ENCODE measurements at places on chromosomes 16 and 17.

GRCh38 chr17:66755944-66756290 is 79.0 kb upstream of the CACNG5 start:
- ATAC-seq, result no peak

DNA sequence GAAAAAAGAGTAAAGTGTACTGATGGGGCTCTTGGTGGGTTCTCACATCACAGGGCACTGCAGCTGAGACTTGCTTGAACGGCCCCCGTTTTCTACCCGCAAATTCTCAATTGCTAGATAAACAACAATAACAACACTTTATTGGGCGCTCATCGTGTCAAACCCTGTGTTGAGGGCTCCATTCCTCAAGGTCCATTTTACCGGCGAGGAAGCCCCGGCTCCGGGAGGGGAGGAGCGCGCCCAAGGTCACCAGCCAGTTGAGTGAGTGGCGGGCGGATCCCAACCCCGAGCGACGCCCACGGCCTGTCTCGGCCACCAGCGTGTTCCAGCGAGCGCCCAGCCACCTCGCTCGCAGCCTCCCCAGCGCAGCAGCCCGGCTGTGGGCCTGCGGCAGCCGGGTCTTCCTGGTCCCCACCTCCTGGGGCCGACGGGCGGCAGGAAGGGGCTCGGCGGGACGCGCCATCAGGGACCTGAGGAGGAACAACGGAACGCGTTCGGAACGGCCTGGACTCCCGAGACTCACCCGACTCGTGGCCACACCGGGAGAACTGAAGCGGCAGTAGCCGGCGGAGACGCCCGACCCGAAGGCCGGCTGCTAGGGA is 373 bp downstream of the CMC2 start:
- peak; percentile 41 for ATAC-seq

DNA sequence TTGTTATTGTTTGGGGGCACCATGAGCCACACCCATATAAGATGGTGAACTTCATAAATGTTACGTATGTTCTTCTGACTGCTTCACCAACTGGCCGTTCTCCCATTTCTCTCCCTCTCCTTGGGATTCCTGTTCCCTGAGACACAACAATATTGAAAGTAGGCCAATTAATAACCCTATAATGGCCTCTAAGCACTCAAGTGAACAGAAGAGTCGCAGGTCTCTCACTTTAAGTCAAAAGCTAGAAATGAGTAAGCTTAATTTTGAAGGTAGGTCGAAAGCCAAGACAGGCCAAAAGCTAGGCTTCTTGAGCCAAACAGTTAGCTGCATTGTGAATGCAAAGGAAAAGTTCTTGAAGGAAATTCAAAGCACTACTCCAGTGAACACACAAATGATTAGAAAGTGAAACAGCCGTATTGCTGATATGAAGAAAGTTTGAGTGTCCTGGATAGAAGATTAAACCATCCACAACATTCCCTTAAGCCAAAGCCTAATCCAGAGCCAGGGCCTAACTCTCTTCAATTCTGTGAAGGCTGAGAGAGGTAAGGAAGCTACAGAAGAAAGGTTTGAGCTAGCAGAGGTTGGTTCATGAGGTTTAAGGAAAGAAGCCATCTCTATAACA is 25.8 kb downstream of the HLF start:
- peak; percentile 52 for ATAC-seq

DNA sequence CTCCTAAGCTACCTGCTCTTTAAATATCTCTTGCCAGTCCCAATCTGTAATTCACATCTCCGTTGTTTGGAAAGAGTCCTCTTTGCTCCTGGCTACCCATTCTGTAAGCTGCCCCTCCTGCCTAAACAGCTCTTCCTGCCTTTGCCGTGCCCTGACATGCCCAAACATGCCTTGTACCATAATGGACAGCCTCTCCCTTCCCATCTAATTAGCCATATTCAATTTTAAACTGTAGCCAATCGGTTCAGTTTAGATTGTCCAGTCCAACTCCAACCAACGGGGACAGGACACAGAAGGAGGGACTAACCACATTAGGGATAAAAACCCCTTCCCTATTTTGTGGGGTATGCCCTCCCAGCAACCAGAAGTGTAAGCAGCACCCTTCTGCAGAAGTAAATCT is 30.6 kb upstream of the CLEC3A start:
- no peak for ATAC-seq

GRCh38 chr17:22286337-22287041 is 594.2 kb downstream of the KCNJ18 start:
- ATAC-seq, result no peak

- ATAC-seq, result no peak
Observed at GRCh38 chr17:33292981-33293867, at the start of gene ASIC2. Gene ASIC2, minus strand, starts transcription at chr17:33293295.

DNA sequence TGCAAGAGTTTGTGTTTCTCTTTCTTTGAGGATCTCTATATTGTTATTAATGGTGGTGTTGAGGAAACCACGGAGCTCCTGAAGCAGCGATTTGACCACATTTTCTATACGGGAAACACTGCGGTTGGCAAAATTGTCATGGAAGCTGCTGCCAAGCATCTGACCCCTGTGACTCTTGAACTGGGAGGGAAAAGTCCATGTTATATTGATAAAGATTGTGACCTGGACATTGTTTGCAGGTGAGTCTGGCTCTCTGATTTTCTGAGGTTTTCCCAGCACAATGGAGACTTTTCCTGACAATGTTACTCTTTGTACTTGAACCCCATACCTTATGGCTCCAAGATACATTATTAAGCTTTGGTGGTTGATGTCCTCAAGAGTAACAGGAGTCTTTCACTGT is 7.8 kb downstream of the ALDH3A2 start:
- no peak for ATAC-seq

- no peak for ATAC-seq
Observed at GRCh38 chr16:77790009-77790372, 1.6 kb downstream of the VAT1L start.

GRCh38 chr16:89417352-89417751 is 73.0 kb downstream of the ANKRD11 start:
- no peak for ATAC-seq

DNA sequence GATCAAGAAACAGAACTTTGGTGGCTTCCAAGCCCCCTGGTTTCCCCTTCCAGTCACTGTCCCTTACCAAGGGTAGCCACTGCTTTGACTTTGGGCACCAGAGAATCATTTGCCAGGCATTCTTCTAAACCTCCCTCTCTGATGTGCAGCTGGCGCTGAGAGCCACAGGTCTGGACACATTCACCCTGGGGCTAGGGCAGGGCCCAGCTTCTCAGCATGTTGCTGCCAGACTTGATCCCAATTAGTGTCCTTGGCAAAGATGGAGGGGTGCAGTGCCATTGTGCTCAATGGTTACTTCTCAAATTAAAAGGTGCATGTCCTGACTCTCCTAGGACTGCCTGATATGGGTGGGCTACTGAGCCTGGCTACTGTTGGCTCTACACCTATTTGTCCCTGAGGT is 7.6 kb upstream of the SLC47A2 start:
- ATAC-seq, result no peak

GRCh38 chr17:66578781-66579489 is 256.0 kb upstream of the CACNG5 start:
- ATAC-seq, result no peak

DNA sequence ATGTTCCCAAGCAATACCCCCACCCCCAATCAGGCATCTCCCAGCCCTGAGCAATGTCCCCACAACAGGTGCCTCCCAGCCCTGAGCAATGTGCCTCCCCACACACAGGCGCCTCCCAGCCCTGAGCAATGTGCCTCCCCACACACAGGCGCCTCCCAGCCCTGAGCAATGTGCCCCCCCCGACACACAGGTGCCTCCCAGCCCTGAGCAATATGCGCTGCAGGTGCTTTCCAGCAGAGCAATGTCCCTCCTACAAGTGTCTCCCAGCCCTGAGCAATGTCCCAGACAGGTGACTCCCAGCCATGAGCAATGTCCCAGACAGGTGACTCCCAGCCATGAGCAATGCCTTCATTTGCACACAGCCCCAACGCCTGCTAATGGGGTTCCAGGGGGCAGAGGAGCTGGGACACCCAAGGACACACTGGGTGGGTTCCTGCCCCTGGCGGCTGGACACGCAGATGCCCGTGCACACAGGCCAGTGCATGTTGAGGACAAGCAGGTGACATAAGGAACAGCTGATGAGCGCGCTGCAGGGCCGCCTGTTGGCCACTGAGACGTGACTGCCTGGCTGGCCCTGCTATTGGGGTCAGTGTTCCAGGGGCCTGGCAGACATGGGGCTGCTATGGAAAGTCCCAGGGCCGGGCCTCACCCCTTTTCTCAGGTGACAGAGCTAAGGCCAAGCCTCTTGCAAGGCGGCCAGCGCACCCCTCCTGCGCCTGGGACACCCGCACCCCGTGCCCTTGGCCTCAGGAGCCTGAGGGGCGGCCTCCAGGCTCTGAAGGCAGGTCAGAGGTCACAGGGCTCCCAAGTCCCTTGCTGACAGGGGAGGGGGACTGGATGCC is 26.9 kb upstream of the PABPN1L start:
- no peak for ATAC-seq

DNA sequence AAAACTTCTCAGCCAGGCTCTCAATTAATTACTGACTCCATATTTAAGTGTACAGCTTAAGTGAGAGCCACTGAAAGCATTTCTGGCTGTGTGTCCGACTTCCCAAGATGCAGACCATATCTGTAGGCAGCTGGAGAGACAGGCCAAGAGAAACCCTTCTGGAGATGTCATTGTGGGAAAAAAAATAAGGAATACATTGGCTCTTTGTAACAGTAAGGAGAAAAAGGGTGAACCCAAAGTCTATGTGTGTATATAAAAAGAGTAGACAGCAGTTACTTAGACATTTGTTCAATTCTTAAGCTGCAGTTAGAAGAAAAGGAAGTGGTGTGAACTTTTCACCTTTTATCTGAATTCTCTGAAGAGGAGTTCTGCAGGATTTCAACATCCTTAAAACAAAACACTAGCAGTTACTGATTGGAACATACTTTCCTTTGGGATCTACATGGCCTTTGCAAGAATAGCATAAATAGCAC is 21.7 kb downstream of the FAM117A start:
- no peak for ATAC-seq

- ATAC-seq, result no peak
Observed at GRCh38 chr17:323721-324571, 28.7 kb downstream of the RPH3AL start.

- peak; percentile 41 for ATAC-seq
Observed at GRCh38 chr17:29617481-29618271, 5.0 kb downstream of the CORO6 start.

DNA sequence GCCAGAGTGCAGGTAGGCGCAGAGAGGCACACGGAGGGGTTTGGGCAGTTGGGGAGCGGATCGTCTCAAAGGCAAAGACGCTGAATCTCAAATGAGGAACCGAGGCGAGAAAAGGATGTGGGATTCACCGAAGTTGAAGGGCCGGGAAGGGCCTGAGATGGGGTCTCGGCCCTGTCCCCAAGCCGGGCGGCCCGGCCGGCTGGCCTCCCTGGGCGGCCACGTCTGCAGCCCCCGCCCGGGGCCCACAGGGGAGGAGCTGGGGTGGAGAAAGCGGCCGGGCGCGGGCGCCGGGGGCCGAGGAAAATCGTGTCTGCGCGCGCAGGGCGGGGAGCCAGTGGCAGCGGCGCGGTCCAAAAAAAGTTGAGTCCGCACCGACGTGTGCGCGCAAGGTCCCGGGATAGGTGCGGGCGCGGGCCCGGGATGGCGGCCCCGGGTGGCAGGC is 458 bp downstream of the SLC12A4 start:
- peak; percentile 35 for ATAC-seq

GRCh38 chr16:20411055-20411454 is 1.7 kb downstream of the ACSM5 start:
- ATAC-seq, result no peak

- ATAC-seq, result no peak
Observed at GRCh38 chr16:66293207-66293735, 73.2 kb upstream of the CDH5 start.

DNA sequence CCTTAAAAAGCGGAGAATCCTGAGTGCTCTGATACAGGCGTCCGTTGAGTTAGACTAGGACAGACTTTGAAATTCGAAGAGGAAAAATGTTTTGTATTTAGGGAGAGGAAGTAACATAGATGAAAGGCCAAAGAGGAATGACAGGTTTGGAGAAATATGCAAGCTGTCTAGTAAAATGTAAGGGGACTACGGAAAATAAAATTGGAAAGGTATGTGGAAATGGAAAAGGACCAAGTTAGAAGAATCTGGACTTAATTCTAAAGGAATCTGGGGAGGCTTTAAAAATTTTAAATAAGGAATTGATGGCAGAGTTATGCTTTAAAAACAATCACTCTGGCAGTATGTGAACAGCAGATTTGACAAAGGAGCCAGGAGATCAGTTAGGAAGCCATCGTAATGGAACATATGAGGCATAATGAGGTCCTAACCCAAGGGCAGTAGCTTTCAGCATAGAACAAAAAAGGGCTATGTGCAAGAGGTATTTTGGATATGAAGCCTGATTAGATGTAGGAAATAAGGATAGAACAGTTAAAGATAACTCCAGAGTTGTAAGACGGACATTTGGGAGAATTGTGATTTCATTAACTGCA is 38.3 kb downstream of the CYB561 start:
- ATAC-seq, result no peak

DNA sequence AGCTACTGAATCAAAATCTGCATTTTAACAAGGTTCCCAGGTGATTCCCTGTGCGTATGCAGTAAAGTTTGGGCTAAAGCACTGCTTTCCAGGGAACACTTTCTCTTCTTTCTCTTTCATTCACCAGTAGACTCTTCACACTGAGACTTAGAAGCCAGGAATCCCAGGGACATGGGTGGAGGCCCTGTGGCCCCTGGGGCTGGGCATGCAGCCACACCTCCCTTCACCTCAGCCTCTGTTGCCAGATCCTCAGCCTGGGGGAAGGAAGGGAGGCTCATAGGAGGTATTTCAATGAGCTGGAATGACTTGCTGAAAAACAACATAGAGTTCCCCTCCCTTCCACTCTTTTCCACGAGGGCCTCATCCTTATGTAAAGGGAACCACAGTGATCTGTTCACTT is 1.2 kb downstream of the G6PC3 start:
- no peak for ATAC-seq

GRCh38 chr16:57753448-57754353 is 18.1 kb downstream of the KATNB1 start:
- ATAC-seq, result no peak

- peak; percentile 59 for ATAC-seq
Observed at GRCh38 chr17:49294122-49294521, 63.5 kb upstream of the PHOSPHO1 start.

DNA sequence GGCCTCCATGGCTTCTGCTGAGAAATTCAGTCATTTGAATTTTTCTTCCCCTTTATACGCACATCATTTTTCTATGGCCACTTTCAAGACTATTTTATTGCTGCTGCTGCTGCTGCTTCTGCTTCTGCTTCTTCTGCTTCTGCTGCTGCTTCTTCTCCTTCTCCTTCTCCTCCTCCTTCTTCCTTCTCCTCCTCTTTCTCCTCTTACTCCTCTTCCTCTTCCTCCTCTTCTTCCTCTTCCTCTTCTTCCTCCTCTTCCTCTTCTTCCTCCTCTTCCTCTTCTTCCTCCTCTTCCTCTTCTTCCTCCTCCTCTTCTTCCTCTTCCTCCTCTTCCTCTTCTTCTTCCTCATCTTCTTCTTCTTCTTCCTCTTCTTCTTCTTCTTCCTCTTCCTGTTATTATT is 22.4 kb downstream of the CPD start:
- ATAC-seq, result no peak

- ATAC-seq, result no peak
Observed at GRCh38 chr17:78764871-78765270, 17.2 kb downstream of the CYTH1 start.
